T follicular helper cell (primary cell): ENCODE measurements at places on chromosomes 6 and 20.

- DNase-seq = no peak
Measured at GRCh38 chr20:15439551-15439950, 1102.1 kb upstream of the FLRT3 start.

DNA sequence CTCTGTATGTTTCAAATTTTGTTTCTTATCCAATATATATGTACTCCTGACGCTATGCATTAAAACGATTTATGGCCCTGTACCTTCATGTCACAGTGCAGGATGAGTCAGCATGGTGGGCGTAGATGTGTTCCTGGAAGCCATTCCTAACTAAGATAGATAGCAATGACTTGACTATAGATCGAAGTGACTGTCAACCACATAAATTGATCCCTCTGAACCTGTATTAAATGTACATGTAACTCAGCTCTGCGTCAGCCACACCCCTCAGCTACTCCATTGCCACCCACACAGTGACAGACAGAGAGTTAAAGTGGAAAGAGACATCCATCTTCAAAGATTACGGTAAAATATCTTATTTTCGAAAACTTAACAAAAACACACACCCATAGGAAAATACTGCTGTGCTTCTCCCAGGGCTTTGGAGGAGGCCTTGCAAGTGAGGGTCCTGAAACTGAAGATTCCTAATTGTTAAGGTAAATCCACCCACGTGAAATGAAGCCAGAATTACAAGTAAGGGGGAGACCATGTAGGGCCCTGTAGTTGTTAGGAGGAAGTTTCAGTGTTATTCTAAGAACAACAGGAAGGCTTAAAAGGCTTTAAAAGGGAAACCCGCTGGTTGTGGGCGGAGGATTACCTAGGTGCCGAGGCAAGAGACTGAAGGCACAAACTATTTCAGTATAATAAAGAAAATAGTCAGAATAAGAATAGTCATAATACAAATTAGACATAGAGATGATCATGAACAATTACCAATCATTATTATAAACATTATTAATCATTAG lies 10.3 kb upstream of the RAD21L1 start:
- DNase-seq = no peak

DNA sequence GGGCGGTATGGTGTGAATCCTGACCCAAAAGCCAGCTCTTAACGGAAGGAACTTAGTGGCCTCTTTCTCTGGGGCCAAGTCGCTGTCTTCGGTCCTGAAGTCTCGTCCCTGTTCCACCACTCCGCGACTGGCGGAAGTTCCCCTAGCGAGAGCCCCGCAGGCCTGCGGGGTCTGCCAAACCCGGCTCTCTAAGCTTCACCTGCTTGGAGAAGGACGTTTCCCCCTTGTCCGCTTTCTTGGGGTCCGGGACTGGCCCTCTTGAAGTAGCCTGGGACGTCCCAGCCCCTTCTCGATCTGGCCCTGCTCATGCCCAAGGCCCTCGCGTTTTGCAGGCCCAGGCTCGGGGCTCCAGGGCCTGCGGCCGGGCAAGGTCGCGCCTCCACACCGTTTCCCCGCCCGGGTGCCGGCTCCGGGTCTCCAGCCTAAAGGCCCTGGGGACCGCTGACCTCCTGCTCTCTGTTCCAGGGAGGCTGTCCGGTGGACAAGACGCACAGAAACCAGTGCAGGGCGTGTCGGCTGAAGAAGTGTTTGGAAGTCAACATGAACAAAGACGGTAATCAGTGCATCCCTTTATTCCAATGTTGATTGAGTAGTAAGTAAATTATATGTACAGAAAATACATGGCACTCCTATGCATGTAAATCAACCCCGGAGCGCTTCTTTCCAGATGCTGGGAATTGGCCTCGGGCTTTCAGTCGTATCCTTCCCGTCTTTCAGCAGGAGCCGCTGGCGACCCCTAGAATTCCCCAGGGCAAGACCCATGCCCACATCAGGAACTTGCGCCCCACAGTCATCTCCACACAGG lies 8.8 kb downstream of the NR2E1 start:
- DNase-seq = no peak

DNA sequence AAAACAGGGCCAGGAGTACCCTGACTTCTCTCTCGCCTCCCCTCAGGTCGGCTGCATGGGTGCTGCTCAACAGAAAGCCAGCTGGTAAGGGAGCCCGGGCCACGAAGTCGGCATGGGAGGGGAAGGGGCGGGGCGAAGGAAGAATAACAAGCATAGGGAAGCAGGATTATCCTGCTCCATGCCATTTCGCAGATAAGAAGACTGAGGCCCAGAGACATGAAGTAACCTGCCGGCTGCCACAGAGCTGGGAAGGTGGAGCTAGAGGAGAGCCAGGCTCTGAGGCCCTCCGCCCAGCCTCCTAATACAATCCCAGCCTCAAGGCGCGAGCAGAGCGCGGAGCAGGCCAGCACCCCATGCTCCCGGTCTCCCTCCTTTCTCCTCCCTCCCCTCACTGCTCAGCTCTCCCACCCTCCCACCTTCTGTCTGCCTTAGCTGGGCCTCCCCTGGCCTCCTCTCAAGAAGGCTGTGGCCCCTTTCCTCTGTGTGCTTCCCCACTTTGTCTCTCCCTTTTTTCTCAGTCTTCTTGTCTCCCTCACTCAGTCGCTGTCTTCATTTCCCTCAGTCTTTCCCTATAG lies 13.2 kb upstream of the HMGA1 start:
- DNase-seq = no peak

DNA sequence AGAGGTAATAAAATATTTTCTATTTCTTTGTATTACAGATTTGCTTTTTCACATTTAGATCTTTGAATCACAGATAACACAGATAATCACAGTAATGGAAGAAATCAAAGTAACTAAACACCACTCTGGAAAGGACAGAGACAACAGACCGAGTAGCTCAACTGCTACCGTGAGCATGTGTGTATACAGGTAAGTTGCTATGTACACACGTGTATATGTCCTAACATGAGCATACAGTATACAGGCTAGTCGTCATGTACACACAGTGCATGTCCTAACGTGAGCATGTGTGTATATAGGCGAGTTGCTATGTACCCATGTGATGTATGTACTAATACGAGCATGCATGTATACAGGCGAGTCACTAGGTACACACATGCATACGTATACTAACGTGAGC lies 379.0 kb downstream of the THBS2 start:
- no peak for DNase-seq

- peak; percentile 60 for DNase-seq
Measured at GRCh38 chr6:158220786-158221442, 52.8 kb downstream of the GTF2H5 start.
